Kidney (tissue), 22 donors: ENCODE measurements at places on chromosomes 1 and 21.

GRCh38 chr1:25198663-25199252, 33.5 kb downstream of the SYF2 start:
- no peak for DNase-seq

- DNase-seq, result no peak
Observed at GRCh38 chr1:70044832-70045231, 160.5 kb downstream of the LRRC40 start.

GRCh38 chr1:184669391-184669790, 85.3 kb downstream of the EDEM3 start:
- no peak for DNase-seq

- DNase-seq, result peak; percentile 82
Observed at GRCh38 chr1:183655562-183656075, 2.5 kb upstream of the APOBEC4 start.

GRCh38 chr1:182608845-182609610, 4.8 kb upstream of the RGS16 start:
- no peak for DNase-seq

- peak; percentile 47 for DNase-seq
Observed at GRCh38 chr1:50418600-50419109, 4.6 kb downstream of the DMRTA2 start.

- DNase-seq, result no peak
Observed at GRCh38 chr1:31605908-31606427, 11.5 kb upstream of the HCRTR1 start.

- DNase-seq, result peak; percentile 35
Observed at GRCh38 chr1:116159177-116159576, 48.0 kb downstream of the MAB21L3 start.

- no peak for DNase-seq
Observed at GRCh38 chr1:182193908-182194550, 132.5 kb upstream of the ZNF648 start.

DNA sequence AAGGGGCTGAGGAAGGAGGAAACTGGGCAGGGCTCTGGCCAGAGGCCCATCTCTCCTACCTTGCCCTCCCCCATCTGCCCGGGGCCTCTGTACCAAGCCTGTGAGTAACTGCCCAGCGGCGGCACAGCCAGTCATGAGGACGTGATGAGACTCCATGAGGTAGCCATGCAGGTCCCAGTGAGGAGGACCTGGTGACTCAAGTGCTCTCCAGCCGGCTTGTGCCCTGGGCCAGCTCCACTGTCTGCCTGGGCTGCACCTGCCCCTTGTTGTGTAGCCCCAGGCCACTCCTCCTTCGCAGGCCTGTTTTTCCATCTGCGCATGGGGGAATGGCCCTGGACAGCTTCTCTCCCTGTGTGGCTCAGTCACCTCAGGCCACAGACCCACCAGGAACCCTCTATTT, 42.0 kb upstream of the PADI1 start:
- DNase-seq, result no peak

- no peak for DNase-seq
Observed at GRCh38 chr1:15095496-15095875, 58.1 kb upstream of the TMEM51 start.

- DNase-seq, result peak; percentile 39
Observed at GRCh38 chr1:43536864-43537358, 6.2 kb downstream of the PTPRF start.

DNA sequence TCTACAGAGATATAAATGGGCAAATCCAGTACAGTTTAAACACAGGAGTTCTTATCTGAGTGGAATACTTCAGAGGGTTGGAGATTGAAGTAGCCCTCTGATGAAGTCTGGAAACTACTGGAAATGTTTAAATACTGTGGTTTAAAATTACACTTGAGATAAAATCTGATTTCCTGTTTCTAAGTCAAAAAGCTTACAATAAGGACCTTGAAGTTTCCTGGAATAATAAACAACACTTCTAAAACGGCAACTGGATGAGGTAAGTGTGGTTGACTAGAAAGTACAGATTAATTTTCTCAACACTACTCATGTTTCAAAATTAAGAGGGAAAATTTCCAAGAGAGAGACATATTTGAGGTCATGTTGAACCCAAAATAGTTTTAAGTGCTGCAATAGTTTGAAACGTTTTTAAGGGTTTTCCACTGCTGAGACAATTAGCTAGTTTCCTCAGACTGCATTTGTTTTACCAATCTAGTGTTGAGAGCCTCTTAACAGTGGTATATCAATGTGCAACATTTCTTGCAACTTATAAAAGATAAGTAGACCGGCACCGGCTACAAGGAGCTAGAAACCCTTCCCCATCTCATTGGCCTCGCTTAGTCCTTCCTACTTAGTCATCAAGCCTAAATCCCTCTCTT, 27.4 kb downstream of the KCNA3 start:
- DNase-seq, result peak; percentile 3

DNA sequence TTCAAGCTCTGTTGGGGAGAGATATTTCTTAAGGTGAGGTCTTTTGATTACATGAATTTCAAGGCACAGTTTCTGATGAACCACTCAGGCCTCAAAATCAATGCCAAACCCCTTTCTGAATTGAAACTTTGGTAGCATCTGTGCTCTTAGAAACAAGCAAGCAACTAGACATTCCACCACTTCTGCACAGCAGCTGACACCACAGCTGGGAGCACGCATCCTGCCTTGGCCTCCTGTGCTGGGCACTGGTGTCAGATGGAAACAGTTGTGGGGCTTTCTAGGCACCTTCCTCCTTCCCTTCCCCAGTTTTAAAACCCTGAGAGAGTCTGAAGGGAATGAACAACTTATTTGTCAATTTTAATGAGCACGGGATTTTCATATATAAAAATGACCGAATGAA, 360.2 kb downstream of the ADGRL2 start:
- no peak for DNase-seq

DNA sequence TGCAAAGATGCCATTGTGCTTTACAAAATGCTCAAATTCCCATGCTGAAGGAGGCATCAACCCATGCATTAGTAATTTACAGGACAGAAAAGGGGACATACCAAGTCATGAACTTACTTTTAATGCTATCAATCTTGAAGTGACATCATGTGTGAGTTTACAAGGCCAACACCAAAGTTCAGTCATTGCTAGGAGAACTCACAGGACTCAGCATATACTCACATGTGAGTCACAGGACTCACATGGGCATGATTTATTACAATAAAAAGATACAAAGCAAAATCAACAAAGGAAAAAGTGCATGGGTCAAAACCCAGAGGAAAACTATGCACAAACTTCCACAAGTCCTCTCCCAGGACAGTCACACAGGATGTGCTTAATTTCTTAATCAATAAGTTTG, 1656.0 kb downstream of the MRPL39 start:
- no peak for DNase-seq

DNA sequence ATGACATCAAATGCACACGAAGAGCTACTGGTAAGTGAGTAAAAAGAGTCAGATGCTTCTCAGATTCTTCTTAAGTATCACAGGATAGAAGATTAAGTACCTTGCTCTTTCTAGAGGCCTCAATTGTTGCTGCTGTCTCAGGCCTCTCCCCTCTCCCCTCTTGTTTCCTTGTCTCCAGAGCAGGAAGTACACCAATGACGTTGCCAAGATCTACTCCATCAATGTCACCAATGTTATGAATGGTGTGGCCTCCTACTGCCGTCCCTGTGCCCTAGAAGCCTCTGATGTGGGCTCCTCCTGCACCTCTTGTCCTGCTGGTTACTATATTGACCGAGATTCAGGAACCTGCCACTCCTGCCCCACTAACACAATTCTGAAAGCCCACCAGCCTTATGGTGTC, 21.3 kb upstream of the SARS1 start:
- no peak for DNase-seq

GRCh38 chr21:33943293-33943692, 27.7 kb upstream of the ATP5PO start:
- DNase-seq, result no peak

- no peak for DNase-seq
Observed at GRCh38 chr1:163927493-163927892, 605.7 kb downstream of the NUF2 start.

DNA sequence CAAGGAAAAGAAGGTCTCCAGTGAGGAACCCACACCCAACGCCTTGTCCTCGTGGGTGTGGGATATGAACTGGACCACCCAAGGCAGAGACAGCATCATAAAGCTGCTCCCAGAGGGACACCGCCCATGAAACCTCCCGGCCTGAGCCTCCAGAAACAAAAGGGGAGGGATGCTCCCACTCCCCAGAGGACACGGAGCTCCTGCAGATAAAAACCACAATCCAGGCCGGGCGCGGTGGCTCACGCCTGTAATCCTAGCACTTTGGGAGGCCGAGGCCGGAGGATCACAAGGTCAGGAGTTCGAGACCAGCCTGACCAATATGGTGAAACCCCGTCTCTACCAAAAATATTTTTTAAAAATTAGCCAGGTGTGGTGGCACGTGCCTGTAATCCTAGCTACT, 66.4 kb downstream of the CHD5 start:
- no peak for DNase-seq

- peak; percentile 61 for DNase-seq
Observed at GRCh38 chr1:7218210-7218832, 433.1 kb downstream of the CAMTA1 start.

- DNase-seq, result no peak
Observed at GRCh38 chr1:207001492-207002245, 30.9 kb downstream of the C1orf116 start.

- DNase-seq, result no peak
Observed at GRCh38 chr1:173507847-173508209, 30.7 kb downstream of the PRDX6 start.

- DNase-seq, result no peak
Observed at GRCh38 chr1:15626269-15626950, 9.2 kb downstream of the DDI2 start.

- DNase-seq, result no peak
Observed at GRCh38 chr1:39396671-39397070, 94.8 kb upstream of the BMP8A start.

DNA sequence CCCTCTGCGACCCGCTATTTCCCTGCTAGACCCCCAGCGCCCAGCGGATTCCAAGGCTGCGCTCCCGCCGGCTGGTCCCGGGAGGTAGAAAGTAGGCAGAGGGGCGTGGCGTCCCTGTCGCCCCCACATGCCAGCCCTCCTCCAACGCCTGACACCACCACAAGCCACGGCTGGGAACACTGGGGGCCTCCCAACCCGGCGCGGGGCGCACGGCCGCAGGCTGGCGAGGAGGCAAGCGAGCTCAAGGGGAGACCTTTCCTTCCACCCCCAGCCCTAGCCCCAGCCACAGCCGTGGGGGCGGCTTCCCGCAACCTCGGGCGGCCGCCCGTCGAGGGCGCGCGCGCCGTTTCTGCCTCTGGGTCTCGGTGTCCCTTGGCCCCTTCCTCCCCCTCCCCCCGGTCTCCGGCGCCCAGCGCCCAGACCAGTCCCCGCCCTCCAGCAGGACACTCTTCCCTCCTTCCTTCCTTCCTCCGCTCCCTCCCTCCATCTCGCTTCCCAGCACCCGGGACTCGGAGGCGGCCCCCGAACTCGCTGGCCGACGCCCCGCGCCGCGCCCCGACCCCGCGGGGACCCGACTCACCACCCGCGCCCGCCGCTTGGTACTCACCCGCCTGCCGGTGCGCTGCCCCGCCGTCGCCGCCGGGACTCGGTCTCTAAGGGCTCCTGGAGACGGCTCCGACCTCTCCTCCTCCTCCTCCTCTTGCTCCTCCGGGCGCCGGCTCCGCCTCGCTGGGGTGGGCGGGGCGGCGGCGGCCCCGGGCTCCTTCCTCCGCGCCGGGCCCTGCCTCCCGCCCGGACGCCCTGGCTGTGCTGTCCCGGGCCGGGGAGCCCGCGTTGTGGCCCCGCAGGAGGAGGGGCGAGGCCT, at the start of gene GNG12:
GNG12 (minus strand) TSS at position 731 of the 865 bp plus-strand sequence. CDS start 125,781 bp downstream, outside the sequence.
- DNase-seq, result peak; percentile 79

- DNase-seq, result no peak
Observed at GRCh38 chr21:29396951-29397455, 98.3 kb downstream of the BACH1 start.

DNA sequence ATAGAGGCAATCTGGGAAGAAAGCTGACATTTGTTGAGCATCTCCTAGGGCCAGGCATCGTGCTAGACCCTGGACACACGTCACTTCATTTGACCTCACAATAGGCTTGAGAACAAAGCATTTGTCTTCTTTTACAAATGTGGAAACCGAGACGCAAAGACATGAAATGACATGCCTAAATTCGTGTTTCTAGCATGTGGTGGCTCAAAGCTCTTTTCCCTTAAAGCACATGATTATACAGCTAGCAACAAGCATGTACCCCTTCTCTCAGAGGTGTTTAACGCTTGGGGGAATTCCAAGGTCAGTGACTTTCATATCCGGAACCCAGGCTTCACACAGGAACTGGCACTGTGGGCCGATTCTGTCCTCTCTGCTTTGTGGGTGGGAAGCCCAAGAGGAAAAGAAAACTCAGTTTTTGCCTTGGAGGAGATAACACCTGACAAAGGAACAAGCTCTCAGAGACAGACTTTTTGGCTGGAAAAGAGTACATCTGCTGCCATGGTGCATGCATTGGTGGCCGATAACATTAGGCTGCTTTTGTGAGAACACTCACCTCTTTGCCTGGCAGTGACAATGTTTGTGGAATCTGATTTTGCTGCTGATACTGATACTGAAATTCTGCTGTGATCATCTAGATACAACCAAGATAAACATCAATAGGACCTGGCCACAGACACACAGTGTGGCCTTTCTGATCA, 15.4 kb upstream of the CD2 start:
- no peak for DNase-seq

DNA sequence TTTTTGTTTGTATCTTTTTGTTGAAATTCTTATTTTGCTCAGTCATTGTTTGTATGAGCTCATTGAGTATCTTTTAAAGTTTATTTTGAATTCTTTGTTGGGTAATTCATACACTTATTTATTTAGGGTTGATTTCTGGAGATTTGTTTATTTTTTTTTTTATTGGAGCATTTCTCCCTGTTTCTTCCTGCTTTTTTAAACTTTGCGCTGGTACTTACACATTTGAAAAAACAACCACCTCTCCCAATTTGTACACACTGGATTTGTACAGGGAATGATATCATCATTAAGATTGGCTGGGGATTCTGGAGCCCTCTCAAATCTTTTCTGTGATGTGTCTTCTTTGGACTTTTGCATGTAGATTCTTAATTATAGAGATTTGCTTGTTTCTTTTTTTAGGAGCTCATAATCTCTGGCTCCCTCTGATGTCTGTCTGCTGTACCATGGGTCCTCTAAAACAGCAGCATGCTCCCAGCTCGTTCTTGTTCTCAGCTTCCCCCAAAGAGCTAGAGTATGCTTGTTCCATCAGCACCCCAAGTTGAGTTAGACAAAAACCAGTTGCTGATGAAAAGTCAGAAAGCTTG, 310.7 kb downstream of the DUSP10 start:
- no peak for DNase-seq

- no peak for DNase-seq
Observed at GRCh38 chr1:167984886-167985489, 48.1 kb upstream of the MPC2 start.

- DNase-seq, result no peak
Observed at GRCh38 chr1:184790642-184791549, 36.2 kb upstream of the EDEM3 start.

- DNase-seq, result peak; percentile 95
Observed at GRCh38 chr1:25737130-25737529, 62.9 kb upstream of the SELENON start.

- no peak for DNase-seq
Observed at GRCh38 chr1:42551180-42551579, 88.1 kb downstream of the CCDC30 start.

- DNase-seq, result peak; percentile 59
Observed at GRCh38 chr1:29975036-29975694, 738.8 kb downstream of the PTPRU start.

GRCh38 chr1:24735509-24736375, 9.5 kb upstream of the CLIC4 start:
- peak; percentile 59 for DNase-seq
